ENCODE measurements at places on chromosomes 1 and 21.

- no peak for DNase-seq
Measured at GRCh38 chr21:32597205-32597604, 11.9 kb upstream of the TCP10L start.

DNA sequence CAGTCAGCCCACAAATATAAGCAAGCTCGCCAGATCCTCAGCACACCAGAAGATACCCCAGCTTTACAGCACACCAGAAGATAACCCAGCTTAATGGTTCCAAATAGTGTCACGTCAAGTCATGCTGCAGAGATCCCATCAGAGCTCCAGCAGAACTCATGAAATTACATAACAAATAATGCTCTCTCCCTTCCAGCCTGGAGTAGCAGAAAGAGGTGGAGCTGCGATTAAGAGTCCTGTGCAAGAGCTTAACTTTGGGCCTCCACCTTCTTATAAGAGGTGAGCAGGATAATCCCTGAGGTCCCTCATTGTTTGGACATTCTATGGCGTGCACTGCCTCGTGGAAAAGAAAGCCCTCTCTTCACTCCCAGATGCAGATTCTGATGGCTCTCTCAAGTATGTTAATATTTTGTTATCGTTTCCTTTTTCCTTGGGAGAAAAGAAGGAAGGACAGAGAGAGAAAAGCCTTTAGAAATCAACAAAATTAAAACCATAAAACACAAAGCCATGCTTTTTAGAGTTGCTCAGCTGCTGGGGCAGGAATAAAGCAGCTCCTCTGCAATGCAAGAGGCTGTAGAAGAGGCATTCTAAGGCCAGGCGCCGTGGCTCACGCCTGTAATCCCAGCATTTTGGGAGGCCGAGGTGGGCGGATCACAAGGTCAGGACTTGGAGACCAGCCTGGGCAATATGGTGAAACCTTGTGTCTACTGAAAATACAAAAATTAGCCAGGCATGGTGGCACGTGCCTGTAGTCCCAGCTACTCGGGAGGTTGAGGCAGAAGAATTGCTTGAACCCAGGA is 59.1 kb downstream of the GLUL start:
- no peak for DNase-seq

DNA sequence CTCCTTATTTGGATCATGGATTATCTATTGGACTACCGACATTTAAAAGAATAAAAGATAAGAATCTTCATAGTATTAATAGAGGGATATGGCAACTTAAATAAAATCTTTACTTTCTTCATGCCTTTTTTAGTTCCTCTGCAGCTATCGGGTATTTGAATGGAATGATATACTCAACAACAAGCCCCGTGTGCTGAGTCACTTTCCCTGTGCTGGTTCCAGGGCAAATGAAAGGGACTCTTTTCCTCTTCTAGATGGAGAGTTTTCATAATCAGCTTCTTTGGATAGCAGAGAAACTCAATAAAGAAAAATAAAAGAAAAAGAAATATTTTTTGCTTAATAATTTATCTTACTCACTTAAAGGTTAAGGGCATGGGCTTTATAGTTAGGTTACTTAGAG is 213.7 kb downstream of the LRRC40 start:
- no peak for DNase-seq

GRCh38 chr1:85245456-85245855 is 14.0 kb downstream of the C1orf52 start:
- no peak for DNase-seq

DNA sequence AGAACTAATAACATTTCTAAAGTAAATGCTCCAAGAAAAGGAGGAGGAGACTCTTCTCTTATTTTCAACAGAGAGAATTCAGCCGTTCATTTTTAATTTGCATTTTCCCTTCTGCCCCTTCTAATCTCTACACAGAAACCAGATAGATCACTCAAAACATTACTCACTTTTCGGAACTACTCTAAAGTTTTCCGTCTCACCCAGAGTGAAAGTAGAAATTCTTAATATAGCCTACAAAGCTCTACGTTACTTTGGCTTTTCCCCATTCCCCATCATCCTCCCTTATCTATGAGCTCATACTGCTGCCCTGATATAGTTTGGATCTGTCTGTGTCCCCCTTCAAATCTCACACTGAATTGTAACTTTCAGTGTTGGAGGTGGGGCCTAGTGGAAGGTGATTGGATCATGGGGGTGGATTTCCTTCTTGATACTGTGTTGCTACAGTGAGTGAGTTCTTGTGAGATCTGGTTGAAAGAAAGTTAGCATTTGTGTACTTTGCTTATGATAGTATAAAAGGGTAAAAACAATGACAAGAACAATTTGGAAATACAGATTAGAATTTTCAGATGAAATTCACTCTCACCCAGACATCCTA is 188.2 kb downstream of the AMY1C start:
- DNase-seq: no peak

- no peak for DNase-seq
Measured at GRCh38 chr1:34896612-34897011, 32.8 kb downstream of the DLGAP3 start.

DNA sequence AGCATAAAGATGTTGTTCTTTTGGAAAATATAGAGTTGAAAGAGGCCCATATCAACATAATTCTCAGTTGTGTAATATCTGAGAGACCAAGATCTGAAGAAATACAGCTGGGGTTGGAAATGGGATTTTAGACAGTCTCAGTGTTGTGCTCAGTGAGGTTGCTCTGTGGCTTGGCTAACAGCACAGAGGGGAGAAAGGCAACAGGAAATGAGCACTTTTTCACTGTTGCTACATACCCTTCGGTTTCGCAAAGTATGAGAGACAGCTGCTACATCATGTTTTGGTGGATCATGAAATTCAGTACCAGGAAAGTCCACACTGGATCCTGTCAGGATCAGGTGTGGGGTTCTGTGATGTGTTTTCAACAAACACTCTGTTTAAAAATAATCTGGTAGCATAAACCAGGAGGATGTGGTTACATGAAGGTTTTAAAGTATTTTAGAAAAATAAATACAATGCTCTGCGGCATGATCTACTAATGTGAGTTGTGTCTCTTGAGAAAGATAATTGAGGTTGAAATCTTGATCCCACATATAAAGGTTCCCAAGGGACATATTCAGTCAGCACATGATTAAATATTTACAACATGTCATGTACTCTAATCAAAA is 7.0 kb upstream of the GPR88 start:
- no peak for DNase-seq

DNA sequence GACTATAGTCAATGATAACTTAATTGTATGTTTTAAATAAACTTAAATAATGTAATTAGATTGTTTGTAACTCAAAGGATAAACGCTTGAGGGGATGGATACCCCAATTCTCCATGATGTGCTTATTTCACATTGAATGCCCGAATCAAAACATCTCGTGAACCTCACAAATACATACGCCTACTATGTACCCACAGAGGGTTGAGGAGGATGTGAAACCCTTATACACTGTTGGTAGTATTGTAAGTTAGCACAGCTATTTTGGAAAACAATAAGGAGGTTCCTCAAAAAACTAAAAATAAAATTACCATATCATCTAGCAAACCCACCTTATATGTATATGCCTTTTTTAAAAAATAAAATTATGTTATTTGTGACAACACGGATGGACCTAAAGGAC is 198.6 kb downstream of the MRPL39 start:
- DNase-seq: no peak

GRCh38 chr1:164640686-164641352 is 81.8 kb downstream of the PBX1 start:
- DNase-seq: no peak

GRCh38 chr21:26909972-26910371 is 56.9 kb downstream of the ADAMTS5 start:
- no peak for DNase-seq

- no peak for DNase-seq
Measured at GRCh38 chr1:23111600-23112535, 56.8 kb downstream of the LUZP1 start.

DNA sequence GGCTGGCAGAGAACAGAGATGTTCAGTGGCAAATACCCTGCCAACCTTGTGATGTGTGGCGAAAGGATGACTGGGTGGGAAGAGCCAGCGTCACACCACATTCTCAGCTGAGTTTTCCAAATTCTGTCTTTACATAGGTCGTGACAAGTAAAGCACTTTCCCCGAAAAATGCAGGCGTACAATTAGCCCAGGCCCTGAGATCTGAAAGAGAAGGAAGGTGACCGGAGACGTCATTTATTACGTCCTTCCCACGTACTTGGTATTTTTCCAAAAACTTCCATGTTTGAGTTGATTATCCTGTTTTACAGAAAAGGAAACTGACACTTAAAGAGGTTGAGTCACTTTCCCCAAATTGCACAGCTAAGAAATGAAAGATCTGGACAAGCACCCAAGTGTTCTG is 413.3 kb downstream of the PRDM2 start:
- DNase-seq: no peak

DNA sequence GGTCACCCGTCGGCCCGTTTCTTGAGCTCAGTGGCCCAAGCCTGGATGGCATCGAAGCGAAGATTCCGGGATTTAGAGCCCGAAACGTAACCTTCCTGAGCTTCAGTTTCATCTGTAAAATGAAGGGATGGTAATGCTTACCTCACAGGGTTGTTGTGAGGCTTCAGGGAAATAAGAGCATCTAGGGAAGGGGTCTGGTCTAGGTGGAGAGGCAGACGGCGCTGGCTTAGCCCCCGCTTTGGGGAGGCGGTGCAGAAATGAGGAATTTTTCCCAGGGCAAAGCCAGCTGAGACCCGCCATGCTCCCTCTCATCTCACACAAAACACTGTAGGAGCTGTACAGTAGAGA is 717 bp upstream of the MYCL start:
- DNase-seq: no peak

DNA sequence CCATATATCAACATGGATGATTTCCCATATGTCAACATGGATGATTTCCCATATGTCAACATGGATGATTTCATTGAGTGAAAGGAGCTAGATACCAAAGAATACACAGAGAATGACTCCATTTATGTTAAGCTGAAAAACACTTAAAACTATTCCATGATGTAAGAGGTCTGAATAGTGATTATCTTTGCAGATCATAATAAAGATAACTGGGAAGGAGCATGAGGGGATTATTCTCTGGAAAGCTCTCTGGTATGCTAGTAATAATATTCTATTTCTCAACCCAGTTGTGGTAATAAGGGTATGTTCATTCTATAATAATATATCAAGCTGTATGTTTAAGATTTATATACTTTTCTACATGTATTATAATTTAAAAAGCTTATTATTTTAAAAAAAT is 14.1 kb downstream of the SYNJ1 start:
- no peak for DNase-seq

DNA sequence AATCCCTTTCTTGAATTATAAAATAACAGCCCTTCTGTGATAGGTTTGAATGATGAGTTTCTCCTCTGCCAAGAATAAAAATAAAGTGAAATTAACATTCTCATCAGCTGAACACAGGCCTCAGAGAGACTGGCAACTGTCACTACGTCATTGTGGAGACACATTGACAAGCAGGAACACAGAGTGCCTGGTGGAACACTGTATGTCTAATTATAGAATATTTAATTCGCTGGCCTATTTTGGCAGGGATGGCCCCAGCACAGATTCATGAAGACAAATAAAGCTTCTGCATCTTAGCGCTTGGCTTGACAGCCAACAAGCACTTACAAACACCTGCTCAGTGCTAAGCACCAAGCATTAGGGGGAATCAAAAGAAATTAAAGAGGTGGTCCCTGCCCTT is 52.0 kb upstream of the SMYD2 start:
- peak; percentile 59 for DNase-seq

DNA sequence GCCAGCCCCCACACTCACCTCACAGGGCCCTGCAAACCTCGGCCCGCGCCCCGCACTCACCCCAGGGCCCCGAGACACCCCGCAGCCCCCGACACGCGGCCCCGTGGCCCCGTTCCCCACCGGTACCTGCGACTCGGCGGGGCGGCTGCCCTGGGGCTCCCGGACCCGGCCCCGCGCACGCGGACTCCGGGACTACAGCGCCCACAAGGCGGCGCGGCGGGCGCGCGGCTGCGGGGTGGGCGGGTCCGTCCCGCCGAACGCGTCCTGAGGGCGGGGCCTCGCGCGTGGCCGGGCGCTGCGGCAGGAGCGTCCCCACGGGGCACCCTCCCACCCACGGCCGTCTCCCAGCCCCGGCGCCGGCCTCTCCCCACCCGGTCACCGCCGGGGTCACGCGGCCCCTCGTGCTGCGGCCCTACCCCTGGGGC is at the start of gene SLC19A1:
Gene SLC19A1 (minus strand): TSS at position 199 of the 425 bp plus-strand sequence. CDS start 4,481 bp downstream, outside the sequence.
- DNase-seq: peak; percentile 93

DNA sequence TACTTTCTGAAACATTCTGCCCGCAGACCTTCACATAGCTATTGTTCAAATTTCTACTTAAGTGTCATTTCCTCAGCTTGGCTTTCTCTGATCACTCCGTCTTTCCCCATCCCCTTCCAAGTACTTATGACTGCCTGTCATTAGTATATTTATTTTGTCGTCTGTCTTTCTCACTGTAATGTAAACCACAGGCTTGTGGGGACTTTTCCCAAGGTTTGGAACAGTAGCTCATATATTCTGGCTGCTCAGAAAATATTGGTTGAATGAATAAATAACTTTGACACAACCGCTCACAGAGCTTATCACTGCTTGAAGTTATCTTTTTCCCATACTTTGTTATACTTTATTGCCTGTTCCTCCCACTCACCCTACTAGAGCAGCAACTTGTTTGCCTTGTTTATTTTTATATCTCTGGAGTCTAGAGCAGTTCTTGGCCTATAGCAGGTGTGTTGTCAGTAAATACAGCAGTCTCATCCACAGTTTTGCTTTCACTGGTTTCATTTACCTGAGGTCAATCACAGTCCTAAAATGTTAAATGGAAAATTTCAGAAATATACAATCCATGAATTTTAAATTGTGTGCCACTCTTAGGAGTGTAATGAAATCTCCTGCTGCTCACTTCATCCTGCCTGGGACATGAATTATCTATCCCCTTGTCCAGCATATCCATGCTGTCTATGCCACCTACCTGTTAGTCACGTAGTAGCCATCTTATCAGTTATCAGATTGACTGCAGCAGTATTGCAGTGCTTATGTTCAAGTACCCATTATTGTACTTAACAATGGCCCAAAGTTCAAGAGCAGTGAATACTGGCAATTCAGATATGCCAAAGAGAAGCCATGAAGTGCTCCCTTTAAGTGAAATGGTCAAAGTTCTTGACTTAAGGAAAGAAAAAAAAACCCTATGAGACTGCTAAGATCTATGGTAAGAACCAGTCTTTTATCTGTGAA is 2.4 kb upstream of the CNIH4 start:
- DNase-seq: no peak

DNA sequence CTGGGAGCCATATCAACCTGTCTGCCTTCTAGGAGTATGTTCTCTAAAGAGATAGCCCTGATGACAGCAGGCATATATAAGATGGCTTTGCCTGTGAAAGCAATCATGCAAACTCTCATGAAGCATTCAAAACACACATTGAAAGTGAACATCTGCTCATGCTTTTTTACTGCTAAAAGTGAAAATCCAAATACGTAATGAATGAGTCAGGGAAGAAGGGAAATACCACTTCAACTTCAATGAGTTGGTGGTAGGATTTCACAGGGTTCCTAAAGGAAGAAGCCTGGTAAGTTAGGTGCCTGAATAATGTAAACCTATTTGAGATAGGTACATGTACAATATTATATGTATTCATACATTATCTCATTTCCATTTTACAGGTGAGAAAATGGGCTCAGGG is 50.5 kb upstream of the SLFNL1 start:
- no peak for DNase-seq

Measured in cerebellum (tissue), 4 donors.